Stimulated activated CD4-positive, alpha-beta T cell treated with anti-CD3 and anti-CD28 coated beads, Interleukin-1b, Interleukin-23, amount 100 ng/mL, for 4 hours (primary cell): ENCODE measurements at places on chromosomes 3 and 15.

- no peak for DNase-seq
These were observed 10.5 kb upstream of the PIK3CB start for GRCh38 chr3:138845181-138845601.

GRCh38 chr15:69957175-69957574, 140.5 kb downstream of the TLE3 start:
- no peak for DNase-seq

DNA sequence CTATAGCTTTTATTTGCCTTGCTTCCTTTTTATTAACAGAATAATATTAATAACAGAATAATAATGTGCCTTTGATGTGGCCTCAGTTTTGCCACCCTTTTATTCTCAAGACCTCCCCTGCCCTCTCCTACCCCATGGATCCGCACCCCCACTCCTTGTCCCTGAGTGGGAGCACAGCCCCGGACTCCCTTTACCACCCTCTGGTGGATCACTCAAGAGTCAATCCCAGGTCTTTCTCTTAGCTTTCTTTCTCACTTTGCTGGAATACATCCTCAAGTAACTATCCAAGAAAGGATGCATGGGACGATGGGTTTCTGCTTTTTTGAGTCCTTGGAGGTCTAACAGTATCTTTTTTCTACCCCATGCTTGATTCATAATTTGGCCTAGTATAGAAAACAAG, 63.4 kb downstream of the KLF13 start:
- no peak for DNase-seq

- DNase-seq, result no peak
These were observed 220.0 kb upstream of the CGNL1 start for GRCh38 chr15:57156210-57156884.

- DNase-seq, result no peak
These were observed 3.4 kb upstream of the LRRIQ4 start for GRCh38 chr3:169809230-169809795.

- DNase-seq, result no peak
These were observed 644 bp upstream of the MASP1 start for GRCh38 chr3:187292181-187292580.

DNA sequence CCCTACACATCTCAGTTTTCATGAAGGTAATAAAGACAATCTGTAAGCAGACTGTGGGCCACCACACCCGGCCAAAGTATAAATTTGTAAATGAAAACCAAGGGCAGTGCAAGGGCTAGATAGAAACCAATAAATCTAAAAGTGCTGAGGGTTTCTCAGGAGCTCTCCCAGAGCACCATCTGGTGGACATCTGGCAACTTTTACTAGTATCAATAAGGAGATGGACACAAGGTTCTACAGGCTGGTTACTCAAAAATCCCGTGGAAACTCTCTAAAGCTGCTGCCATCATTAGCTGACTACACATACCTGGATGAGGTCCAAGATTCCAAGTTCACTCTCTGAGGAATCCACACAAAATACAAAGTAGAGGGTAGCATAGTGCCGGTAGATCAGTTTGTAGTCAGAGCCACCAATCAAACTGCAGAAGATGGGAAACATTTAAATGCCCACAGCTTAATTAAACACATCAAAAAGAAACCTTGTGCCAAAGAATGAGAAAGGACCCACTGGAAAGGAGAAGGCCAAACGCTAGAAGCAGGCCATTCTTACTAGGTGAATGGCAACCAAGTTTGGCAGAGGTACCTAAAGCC, 5.5 kb downstream of the AP3S2 start:
- DNase-seq, result no peak

- DNase-seq, result no peak
These were observed 11.1 kb upstream of the CELF6 start for GRCh38 chr15:72331021-72331420.

DNA sequence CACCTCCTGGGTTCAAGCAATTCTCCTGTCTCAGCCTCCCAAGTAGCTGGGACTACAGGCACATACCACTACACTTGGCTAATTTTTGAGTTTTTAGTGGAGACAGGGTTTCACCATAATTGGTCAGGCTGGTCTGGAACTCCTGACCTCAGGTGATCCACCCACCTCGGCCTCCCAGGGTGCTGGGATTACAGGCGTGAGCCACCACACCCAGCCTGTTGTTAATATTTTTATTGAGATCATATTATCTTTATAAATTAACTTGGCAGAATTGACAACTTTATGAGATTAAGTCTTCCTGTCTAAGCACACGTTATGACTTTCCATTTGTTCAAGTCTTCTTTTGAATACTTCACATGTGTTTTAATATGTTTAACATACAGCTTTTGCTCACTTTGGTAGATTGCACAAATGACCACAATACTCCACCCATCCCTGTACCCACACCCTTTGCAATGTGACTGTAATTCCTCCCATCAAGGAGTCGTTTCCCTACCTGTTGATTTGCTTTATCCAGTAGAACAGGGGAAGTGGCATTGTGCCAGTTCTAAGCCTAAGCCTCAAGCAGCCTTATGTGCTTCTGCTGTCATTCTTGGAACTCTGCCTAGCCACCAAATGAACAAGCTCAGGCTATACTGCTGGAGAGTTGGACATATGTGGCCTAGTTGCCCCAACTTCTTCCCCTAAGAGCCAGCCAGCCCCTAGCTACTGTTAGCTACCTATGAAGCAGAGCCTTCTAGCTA, 8.2 kb downstream of the XYLB start:
- DNase-seq, result no peak

GRCh38 chr3:37545479-37545878, 316.2 kb upstream of the CTDSPL start:
- no peak for DNase-seq

DNA sequence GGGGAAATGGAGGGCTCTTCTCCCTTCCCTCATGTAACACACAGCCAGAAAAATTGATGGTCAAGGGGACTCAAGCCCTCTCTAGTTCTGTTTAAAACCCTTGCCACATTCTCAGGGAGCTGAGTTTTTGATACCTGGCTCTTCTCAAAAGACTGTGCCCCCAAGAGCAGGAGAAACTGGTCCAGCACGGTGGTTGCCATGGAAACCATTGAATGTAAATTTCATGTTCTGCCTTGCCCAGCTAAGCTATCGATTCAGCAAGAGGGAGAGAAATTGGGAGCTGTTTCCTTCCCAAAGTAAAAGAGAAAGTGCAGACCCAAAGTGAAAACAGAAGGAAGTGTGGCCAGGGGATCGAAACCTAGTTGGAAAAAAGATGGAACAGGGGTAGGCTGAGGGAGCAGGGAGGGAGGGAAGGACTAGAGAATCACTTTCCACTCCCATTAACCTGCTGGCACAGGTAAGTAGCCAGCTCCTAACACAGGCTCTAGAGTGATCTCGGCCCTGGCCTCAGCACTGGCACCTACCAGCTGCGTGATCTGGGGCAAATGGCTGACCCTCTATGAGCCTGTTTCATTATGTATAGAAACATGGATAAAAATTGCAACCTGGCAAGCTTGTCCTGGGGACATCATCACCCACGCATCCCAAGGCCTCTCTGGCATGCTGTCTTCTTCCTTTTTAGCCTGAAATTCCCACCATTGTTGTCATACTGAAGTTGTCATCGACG, 140.9 kb downstream of the TPRA1 start:
- no peak for DNase-seq

GRCh38 chr3:139128803-139129202, 84.1 kb upstream of the PRR23C start:
- no peak for DNase-seq

DNA sequence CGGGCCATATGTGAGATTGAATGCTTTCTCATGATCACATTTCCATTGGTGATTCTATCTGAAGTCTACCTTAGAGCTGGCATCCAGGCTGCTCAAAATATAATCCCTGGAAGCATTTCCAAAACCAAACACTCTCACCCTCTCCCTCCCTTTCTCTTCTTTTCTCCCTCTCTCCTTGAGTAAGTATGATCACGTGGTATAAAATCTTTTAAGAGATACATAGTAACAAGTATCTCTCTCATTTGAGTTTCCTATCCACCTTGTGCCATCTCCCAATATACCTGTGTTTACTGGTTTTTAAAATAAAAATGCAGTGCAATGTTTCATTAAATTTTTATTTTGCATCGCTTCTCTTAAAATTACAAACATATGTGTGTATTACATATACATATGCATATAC, 350.9 kb upstream of the KCNH8 start:
- no peak for DNase-seq

DNA sequence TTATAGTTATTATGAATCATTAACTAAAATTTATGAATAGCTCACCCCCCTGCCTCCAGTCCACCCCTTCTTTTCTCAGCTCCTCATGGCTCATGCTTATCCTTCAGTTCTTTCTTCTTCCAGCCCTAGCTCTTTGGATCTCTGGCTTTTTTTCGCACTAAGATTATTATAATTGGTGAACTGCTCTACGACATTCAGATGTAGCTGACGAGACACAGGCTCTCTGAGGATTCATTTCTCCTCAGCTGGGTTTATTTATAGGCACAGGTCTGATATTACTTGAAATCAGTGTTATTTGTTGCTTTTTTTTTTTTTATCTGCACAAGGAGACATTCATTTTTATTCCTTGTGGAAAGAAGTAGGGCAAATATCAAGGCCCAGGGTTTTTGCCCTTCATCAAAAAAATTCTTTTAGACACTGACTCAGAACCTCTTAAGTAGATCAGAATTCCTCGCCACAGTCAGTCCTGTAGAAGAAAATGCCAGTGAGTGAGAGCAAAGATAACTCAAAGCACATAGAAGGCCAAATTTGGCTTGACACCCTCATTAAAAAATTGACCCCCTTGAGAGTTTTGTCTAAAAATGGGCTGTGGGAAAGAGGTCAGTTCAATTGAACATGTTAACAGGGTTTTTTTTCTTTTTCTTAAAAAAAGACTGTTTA, 106.6 kb downstream of the MYH15 start:
- DNase-seq, result no peak

DNA sequence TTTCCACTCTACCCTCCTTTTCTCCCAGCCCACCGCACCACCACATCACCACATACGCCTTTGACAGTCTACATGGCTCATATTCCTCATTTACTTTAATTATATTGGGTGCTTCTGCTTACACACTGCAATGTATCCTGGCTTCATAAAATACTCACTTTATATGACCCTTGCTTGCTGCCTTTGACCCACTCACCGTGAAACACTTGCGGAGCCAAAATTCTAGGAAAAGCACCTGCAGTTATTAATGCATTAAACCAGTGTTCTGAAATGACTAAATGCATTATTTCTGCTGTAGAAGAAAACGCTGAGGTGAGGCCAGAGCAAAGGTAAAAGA, 217.5 kb upstream of the ICE2 start:
- DNase-seq, result no peak

- DNase-seq, result no peak
These were observed 714.2 kb downstream of the SI start for GRCh38 chr3:164364111-164364510.

GRCh38 chr3:121821421-121822199, 13.2 kb downstream of the IQCB1 start:
- no peak for DNase-seq

DNA sequence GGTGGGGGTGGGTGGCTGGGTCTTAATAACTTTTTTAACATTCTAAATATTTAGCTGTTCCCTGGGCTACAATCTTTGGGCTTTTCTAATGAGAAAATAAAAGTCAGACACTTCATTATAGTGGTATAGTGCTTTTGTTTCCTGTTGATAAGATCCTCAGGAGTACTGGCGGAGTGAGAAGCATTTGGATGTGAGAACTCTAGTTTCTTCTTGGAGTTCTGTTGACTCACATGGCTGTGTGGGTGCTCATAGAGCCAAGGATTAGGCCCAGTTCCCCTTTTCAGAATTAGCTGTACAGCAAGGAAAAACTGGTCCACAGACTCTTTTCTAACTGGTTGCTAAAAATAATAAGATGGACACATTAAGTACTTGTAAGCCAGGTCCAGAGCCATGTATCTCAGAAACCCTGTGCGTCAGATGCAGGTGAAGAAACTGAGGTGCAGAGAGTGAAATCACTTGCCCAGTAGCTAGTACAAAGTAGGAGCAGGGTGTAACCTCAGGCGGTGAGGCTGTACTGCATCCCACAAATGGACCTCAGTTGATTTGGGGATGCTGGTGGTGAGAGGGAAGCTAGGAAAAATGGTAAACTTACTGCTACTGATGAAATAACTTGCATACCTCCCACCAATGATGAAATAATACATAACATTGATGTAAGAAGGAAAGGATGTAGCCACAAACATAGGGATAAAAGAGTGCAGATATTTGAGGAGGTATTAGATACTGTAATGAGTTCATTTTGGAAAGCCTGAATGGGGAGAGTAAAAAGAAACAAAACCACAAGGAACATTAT, 2.3 kb downstream of the ITPR1 start:
- DNase-seq, result no peak

- DNase-seq, result no peak
These were observed 19.1 kb upstream of the PLCH1 start for GRCh38 chr3:155763870-155764463.

GRCh38 chr15:84983711-84984110, 2.1 kb downstream of the PDE8A start:
- no peak for DNase-seq

DNA sequence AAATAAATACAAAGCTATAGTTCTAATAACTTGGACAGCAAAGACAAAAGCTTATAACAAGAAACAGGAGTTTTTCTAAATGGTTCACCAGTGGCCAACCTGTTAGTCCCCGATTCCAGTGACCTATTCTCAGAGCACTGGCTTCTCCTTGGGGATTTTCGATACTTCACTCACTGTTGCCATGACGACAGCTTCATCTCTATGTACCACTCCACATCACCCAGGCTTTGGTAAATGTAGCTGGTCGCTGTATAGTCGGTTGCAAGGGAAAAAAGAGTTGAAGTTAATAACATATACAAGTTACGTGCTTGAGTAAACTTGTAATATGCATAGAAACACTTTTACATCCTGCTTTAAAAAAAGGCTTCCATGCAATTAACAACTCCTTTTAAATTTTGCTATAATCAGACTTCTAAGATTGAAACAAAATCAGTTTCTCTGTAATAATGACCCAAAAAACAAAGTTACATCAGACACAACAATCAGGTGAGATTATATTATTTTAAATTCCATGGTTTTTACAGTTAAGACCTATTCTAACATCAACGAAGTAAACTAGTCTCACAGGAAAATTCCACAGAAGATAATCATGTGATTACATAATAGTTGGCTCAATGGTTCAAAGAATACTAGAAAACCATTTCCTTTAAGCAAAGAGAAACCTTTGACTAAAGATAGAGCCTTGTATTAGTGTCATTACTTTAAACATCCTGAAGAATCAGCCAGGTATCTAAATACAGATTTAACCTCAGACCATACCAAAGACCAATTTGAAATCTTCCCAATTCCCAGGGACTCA, 2.9 kb downstream of the CCNL1 start:
- no peak for DNase-seq

GRCh38 chr15:48520376-48521155, 124.9 kb downstream of the FBN1 start:
- no peak for DNase-seq

- no peak for DNase-seq
These were observed 489.8 kb upstream of the GOLIM4 start for GRCh38 chr3:168585544-168585943.

DNA sequence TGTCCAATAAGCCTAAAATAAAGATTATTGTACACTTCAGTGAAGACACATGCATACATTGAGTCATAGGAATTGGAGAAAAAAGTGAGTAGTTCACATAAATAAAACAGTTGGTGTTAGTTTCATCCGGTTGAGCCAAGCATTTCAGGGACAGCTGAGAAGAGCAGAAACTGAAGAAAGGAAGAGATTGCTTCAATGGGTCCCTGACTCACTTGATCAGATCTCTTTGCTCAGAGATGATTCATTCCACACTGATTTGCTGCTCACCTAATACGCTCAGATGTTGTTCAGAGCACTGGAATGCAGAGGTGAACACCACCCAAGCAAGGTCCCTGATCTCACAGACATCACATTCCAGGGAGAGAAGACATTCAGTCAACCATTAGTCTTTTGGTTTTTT, 93.7 kb downstream of the RAD18 start:
- DNase-seq, result no peak

- DNase-seq, result no peak
These were observed 151.4 kb downstream of the NFKBIZ start for GRCh38 chr3:102000620-102001209.
